ENCODE measurements at places on chromosomes 2 and 18. TPM values are rescaled to one million over a fixed set of nuclear protein-coding genes. Genes with fewer than 3 reads are reported as not detected.

GRCh38 chr2:96486696-96487095 is 18.5 kb downstream of the NEURL3 start:
- H3K27me3 ChIP-seq = no peaks in the 10 kb centered on the region
- no peaks in the 10 kb centered on the region for H3K4me1 ChIP-seq
- H3K4me3 ChIP-seq = no peak overlapping the region
- DNase-seq = no peak
- H3K27ac ChIP-seq = no peak overlapping the region

FEV gene
- total RNA-seq = not detected

- H3K4me1 ChIP-seq = no peaks in the 10 kb centered on the region
- no peaks in the 10 kb centered on the region for H3K36me3 ChIP-seq
- H3K4me3 ChIP-seq = no peak overlapping the region
- H3K27ac ChIP-seq = no peak overlapping the region
- DNase-seq = peak; percentile 51
Observed at GRCh38 chr2:26670171-26670570, 22.4 kb upstream of the KCNK3 start.

DNA sequence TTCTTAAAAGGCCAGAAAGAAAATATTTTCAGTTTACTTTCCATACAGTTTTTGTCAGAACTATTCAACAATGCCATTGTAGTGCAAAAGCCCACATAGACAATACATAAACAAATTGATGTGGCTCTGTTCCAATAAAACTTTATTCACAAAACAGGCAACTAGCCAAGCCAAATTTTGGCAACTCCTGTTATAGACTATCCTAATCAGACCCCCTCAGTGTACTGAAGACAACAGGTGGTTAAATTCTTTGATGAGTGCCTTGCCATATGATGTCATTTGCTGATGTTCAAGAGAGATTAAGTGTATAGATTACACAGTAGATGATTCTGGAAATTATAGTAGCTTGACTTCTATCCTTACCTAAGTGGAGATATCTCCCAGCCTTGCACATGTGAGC is 83.4 kb downstream of the FANCL start:
- no peak for DNase-seq
- H3K36me3 ChIP-seq = peaks cover 8% of the 10 kb centered on the region
- no peaks in the 10 kb centered on the region for H3K27me3 ChIP-seq
- H3K4me3 ChIP-seq = no peak overlapping the region
- H3K4me1 ChIP-seq = peaks cover 3% of the 10 kb centered on the region

DNA sequence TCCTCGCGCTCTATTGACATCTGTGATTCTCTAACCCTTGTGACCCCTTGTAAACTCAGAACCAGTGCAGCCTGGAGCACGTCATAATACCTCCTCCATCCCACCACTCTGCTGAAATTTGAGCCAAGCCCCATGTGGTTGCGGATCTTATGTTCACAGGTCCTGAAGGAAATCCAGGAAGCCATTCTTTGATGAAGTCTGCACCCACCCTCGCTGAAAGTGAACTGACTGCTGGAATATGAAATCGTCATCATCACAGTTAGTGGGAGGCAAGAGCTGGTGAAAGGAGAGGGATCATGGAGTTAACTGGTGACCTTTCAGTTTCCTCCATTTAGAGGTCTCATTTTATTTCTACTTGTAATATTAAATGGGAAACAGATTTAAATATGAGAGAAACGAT is 21.6 kb downstream of the ZEB2 start:
- no peak for DNase-seq
- H3K27me3 ChIP-seq = no peaks in the 10 kb centered on the region
- H3K27ac ChIP-seq = peak overlapping the region; percentile 15
- H3K36me3 ChIP-seq = peaks cover 21% of the 10 kb centered on the region
- no peak overlapping the region for H3K4me3 ChIP-seq

- H3K27me3 ChIP-seq = no peaks in the 10 kb centered on the region
- DNase-seq = peak; percentile 50
- H3K27ac ChIP-seq = peak overlapping the region; percentile 78
- no peaks in the 10 kb centered on the region for H3K4me1 ChIP-seq
- no peak overlapping the region for H3K4me3 ChIP-seq
- peaks cover 15% of the 10 kb centered on the region for H3K36me3 ChIP-seq
Observed at GRCh38 chr2:219171231-219171651, 1.4 kb upstream of the SLC23A3 start.

IGFBP5 gene
- 139 TPM for total RNA-seq

DNA sequence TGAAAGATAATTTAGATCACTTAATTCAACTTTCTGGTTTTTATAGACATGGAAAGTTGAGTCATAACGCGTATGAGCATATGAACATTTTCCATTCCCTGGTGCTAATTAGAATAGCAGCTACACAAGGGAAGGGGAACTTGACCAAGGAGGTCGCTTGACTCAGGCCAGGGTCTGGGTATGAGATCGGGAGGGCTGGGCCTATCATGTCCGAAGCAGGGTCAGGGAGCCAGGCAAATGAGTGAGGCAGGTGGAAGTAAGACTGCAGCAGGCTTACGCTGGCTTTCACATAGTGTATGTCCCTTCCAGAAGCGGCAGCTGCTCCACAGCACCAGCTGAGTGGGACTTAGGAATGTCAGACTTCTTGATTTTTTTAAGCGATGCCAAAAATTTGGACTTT is 14.7 kb downstream of the RALB start:
- no peak overlapping the region for H3K27ac ChIP-seq
- no peaks in the 10 kb centered on the region for H3K27me3 ChIP-seq
- peaks cover 12% of the 10 kb centered on the region for H3K4me1 ChIP-seq
- peaks cover 2% of the 10 kb centered on the region for H3K36me3 ChIP-seq
- DNase-seq = no peak

GRCh38 chr18:30712383-30712782 is 330.2 kb downstream of the DSC3 start:
- peak; percentile 21 for DNase-seq
- H3K36me3 ChIP-seq = no peaks in the 10 kb centered on the region
- no peaks in the 10 kb centered on the region for H3K27me3 ChIP-seq
- no peak overlapping the region for H3K27ac ChIP-seq

- H3K27ac ChIP-seq = no peak overlapping the region
- no peak for DNase-seq
- no peak overlapping the region for H3K4me3 ChIP-seq
Observed at GRCh38 chr2:37201208-37201607, 4.9 kb downstream of the CEBPZOS start.
